ENCODE measurements at places on chromosomes 2 and 18.

GRCh38 chr2:170716851-170717598 is 1.9 kb downstream of the SP5 start:
- DNase-seq: no peak

DNA sequence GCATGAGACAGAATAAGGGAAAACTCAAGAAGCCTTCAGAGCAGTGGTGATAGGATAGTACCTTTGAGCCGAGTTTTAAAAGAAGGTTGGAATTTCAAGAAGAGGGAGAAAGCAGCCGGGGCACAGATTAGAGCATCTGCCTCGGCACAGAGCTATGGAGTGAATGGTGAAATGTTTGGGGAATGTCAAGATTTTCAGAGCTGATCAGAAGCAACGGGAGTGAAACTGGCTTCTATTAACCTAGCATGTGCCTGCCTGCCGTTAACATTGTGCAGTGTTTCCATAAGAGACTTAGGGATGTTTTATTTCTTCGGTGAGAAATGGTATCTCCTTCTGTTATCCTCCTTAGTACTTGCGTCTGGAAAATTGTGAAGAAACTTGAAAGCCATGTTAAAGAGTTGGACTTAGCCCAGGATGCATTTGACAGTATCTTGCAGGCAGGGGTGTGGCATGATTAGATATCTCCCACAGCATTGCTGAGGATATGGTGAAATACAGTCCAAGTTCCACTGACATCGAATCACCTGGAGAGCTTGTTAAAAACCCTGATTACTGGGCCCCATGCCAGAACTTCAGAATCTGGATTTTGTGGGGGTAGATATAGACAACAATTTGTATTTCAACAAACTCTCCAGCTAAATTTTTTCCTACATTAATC is 96.8 kb upstream of the PPP1CB start:
- DNase-seq: no peak

GRCh38 chr2:159939946-159940345 is 122.5 kb downstream of the PLA2R1 start:
- DNase-seq: no peak

- DNase-seq: no peak
Observed at GRCh38 chr2:36951027-36951518, 15.3 kb downstream of the STRN start.

DNA sequence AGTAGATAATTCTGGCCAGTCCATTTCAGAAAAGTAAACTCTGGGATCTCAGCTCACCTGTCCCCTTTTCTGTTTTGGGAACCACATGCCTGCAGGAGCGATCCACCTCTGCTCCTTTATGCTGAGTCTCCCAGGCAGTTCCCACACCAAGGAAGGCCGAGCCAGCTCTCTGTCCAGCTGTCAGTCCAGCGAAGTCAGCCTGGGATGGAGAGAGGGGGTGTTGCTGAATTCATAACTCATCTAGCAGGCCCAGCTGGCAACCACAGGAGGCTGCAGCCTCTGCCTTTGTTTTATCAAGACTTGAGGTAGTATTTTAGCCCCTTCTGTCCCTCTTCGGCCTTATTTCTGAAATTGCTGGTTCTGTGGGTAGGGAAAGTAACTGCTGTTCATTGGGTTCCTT is 209.9 kb downstream of the ARL4C start:
- no peak for DNase-seq

DNA sequence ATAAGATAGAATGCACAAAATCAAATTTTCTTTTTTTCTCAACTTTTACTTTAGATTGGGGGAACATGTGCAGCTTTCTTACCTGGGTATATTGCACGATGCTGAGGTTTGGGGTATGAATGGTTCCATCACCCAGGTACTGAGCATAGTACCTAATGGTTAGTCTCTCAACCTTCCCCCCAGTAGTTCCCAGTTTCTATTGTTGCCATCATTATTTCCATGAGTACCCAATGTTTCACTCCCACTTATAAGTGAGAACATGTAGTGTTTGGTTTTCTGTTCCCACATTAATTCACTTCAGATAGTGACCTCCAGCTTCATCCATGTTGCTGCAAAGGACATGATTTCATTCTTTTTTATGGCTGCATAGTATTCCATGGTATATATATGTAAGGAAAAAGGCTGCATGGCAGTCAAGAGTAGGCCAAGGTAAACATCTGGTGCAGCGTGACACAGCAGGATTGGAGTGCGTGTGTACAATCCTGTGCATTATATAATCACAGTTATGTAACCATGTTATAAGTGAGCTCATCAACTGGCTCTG is 10.5 kb upstream of the C2orf42 start:
- no peak for DNase-seq

- no peak for DNase-seq
Observed at GRCh38 chr2:175080479-175080878, 75.3 kb upstream of the CHN1 start.

DNA sequence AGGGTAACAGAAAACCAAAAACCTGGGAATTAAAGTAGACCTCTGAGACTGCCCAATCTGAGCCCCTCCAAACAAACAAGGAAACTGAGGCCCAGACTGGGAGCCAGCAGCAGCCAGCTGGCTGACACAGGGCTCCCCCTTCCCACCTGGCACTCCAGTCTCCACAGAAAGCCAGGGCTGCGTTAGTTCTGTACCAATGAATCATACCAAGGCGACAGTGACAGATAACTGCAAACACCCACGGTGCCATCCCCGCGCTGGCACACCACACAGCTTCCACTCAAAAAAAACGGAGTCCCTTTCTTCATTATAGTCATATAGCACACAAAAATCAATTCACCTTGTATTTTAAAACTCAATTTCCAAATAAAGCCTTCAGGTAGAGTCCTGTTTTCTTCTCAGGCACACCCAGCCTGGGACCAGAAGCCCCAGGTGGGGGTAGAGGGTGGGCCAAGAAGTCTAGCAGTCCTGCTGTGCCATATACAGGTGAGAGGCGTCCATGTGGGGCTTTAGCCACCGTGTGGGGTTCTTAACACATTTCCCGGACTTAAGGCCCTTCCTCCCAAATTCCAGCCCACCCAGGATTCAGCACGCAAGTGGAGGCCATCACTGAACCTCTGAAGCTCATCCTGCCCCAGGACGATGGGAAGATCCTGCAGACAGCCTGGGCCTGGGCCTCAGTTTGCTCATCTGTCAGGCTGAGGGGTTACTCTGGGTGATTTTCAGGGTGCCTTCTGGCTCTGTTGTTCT is 1.2 kb downstream of the PER2 start:
- DNase-seq: no peak

- DNase-seq: no peak
Observed at GRCh38 chr2:16003809-16004208, 63.5 kb downstream of the MYCN start.

DNA sequence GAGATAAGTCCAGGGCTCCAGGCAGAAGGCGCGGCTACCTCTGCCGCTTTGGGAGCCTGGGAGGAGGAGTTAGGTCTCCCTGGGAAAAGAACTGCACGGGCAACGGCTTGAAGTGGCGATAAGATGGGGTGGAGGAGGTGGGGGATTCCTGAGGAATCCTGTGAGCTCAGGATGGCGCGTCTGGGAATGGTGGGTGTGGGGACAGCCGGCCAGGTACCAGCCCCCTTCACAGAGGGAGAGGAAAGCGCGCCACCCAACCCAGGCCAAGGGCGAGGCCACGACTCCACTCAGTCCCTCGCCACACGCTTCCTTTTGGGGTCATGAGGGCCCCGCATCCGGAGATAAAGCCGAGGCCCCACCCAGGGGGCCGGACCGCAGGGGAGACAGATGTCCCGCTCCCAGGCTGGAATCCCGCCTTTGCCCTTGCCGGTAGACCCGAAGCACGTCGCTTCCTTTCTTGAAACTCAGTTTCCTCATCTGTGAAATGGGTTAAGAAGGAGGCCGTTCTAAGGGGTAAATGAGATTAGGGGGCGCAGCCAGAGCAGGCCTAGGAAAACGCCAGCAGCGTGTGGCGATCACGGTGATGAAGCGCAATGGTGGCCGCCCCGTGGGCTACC is 1.7 kb upstream of the CTDSP1 start:
- no peak for DNase-seq

- DNase-seq: no peak
Observed at GRCh38 chr18:31097666-31098065, 4.6 kb downstream of the DSC2 start.

DNA sequence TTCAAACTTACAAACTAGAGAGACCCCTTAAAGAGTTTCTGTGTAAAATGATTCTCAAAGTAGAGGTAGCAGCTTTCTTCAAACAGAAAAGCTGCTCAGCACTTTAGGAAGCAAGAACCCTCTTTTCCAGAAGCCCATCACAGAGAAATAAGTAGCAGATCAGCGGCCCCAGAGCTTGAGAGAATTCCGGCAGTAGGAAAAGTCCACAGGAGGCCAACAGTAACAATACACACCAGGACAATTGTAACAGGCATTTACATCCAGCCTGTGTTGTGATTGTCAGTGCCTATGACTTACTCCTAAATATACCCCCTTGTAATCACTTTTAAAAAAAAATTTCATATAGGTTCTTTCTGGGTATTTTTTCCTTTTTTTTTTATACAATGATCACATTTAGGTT is 161.4 kb upstream of the ACVR2A start:
- DNase-seq: no peak

GRCh38 chr2:42256505-42256904 is 87.4 kb downstream of the EML4 start:
- no peak for DNase-seq

- no peak for DNase-seq
Observed at GRCh38 chr2:167258712-167259111, 370.4 kb downstream of the XIRP2 start.

- DNase-seq: no peak
Observed at GRCh38 chr18:36427369-36427768, 129.9 kb downstream of the FHOD3 start.

Data from ascending aorta (tissue), 2 donors.